Stimulated activated CD8-positive, alpha-beta memory T cell treated with anti-CD3 and anti-CD28 coated beads, Interleukin-15, amount 100 ng/mL, for 48 hours (primary cell): ENCODE measurements at places on chromosomes 5 and 9.

DNA sequence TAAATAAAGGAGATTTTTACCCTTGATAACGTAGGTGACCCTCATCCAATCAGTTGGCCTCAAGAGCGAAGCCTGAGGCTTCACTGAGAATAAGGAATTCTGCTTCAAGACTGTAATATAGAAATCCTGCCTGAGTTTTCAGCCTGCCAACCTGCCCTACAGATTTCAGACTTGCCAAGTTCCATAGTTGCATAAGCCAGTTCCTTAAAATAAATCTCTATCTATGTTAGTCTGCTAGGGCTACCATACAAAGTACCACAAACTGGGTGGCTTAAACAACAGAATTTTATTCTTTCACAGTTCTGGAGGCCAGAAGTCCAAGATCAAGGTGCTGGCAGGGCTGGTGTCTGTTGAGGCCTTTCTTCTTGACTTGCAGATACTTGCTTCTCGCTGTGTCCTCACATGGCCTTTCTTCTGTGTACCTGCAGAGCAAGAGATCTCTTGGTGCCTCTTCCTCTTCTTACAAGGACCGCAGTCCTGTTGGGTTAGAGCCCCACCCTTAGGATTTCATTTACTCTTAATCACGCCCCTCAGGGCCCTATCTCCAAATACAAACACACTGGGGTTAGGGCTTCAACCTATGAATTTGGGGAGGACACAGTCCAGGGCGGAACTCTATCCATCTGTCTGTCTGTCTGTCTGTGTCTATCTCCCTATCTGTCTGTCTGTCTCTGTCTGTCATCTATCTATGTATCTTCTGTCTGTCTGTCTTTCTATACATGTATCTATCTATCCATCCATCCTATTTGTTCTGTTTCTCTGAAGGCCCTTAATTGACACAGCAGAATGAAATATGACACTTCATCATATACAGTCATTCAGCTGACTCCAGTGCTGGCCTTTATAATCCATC lies 17.0 kb upstream of the CMBL start:
- no peak for DNase-seq

- DNase-seq, result no peak
These were observed 5.2 kb downstream of the NIPBL start for GRCh38 chr5:36881807-36882206.

- DNase-seq, result no peak
These were observed 828.1 kb upstream of the GRAMD2B start for GRCh38 chr5:125595095-125595494.

DNA sequence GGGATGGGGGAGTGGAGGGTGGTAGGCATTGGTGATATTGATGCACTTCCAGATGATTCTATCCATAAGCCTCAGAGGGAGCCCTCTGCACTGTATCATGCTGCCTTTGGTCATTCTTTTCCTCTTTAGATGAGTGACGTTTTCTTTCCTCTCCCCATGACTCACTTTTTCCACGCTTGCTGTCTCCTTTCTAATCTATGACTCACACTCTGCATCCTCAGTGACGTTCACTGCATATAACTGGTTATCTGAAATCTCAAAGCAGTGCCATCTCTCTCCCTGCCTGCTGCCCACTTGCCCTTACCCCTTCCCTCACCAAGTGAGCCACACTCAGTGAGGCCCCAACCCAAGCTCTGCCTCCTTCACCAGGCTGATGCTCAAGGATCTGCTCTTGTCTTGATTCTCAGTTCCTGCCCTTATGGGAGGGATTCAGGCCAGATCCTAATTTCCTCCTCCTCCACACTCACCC lies 31.6 kb downstream of the PTGS1 start:
- DNase-seq, result peak; percentile 28

DNA sequence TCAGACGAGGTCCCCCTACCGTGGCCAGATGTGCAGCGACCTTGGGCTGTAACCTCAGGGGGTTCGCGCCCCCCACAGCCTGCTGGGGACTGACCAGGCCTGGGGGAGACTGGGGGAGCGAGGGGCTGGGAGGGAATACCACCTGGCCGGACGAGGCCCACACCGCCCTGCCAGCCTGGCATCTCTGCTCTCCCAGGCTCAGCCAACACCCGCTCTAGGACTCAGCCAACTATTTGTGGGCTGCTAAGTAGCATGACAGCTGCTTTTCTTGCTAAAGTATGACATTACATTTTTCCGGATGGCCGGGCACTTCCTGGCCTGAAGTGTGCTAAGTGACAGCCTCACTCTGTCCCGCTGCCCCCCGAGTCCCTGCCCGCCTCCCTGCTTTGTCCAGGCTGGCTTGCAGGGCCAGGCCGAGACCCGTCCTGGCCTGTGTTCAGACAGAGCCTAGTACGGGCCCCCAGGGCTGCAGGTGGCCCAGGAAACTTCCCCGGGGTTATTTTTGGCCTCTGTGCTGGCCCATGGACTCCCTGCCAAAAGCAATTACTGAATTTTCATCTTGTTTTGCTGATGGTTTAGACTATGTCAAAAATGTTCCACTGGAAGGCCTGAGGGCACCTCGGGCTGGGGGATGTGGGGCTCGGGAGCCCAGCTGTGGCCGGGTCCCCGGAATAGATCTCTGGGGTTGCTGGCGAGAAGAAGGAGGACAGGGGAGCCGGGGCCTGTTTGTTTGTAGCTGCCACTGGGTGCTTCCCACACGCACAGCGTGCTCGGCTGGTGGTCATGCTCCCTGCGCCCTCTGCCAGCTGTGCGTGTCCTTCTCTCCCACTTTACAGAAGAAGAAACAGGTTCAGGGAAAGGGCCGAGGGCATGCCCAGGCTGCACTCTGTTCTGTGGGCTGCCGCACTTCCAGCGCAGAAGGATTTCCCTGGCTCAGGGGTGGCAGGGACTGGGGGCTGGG lies 13.4 kb upstream of the SLC2A6 start:
- DNase-seq, result no peak

DNA sequence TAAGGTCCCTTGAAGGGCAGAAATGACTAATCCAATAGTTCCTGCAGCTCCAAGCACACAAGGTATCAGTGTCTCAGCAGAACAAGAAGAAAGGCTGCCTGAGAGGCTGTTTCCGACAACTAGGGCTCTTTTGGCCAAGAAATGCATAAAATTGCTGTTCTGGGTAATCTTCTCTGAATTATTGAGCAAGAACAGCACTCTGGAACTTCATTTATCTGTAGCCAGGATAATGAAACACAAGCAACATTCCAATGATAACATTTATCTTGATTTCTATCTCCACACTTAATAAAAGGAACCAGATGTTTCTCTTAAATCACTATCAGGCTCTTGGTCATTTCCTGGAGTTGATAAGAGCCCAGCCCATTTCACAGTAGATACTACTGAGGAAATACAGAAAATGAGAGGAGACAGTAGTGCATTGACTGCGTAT lies 17.0 kb upstream of the AUH start:
- no peak for DNase-seq

GRCh38 chr5:136005476-136005875 lies 23.3 kb upstream of the TGFBI start:
- no peak for DNase-seq

- DNase-seq, result no peak
These were observed 127.9 kb downstream of the ADAMTS2 start for GRCh38 chr5:179217356-179217755.

- no peak for DNase-seq
These were observed 24.3 kb upstream of the FBP1 start for GRCh38 chr9:94663640-94664039.

DNA sequence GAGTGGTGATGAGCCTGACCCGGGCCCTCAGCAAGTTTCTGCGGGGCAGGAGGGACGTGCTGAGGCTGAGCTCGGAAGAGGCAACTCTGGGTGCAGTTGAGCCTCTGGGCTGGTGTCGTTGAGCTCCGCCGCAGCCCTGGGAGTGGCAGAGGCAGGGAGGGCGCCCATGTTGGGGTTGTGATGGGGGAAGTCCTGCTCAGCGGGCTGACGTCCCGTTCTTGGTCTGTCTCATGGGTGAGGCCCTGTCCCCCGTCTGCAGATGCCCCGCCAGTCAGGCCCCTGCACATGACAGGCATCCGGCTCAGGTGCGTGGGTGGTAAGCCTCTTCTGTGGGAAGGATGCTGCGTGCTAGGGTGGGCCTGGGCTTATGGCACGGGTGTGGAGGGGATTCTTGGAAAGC lies 64.3 kb downstream of the RXRA start:
- peak; percentile 84 for DNase-seq

DNA sequence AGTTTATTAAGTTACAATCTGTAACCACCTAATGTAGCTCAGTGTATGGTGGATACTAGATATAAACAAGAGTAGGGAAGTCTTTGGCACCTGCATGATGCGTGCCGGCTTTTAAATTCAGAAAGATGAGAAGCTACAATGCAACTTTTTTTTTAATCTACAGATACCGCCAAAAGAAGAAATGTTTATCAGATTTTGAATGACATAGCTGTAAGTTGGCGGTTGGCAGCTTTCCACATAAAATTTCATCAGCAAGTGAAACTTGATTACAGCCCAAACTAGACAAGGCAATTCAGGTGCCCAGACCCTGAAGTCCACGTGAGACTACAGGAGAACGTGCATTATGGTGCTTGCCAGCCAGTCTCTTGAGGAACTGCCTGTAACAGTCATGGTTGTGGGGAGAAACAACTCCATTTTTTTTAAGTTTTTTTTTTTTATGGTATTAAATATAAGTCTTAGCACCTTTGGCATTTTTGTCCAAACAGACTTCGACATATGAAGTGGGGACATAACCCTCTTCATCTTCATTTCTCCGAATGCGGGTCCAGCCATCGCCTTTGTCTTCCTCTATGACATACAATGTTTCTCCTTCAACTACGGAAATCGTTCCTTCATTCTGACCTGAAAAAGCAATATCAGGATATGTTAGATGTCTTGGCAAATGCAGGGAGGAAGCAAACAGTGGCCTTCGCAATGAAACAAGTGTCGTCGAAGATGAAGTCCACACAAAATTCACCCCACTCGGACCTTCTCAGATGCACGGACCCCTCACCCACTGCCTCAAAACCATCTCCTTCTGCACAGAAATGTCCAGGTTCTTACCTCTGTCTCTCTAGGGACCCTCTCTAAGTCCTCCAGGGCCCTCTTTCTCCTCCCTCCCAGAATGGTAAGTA lies 60.4 kb downstream of the USP20 start:
- DNase-seq, result no peak

DNA sequence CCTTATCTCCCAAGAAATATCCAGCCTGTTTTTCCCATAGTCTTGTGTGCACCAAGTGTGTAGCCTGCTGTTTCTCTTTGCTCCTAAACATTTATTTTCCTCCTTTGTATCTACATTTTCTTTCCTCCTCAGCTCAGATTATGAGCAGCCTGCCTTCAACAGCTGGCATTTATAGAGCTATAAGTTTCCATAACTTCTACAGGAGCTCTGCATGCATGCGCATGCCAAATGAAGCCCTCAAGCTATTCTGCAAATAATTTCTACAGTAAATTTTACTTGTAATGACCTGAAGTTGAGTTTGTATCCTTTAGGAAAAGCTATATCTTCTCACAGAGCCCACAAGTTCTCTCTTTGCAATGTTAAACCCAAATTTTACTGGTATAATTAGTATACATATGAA lies 699.5 kb downstream of the CETN3 start:
- no peak for DNase-seq

GRCh38 chr9:95084254-95084934 lies 233.1 kb downstream of the FANCC start:
- DNase-seq, result no peak

- no peak for DNase-seq
These were observed 35.4 kb upstream of the IL17B start for GRCh38 chr5:149414405-149415065.

- DNase-seq, result no peak
These were observed 21.6 kb downstream of the RIC1 start for GRCh38 chr9:5650356-5651105.

DNA sequence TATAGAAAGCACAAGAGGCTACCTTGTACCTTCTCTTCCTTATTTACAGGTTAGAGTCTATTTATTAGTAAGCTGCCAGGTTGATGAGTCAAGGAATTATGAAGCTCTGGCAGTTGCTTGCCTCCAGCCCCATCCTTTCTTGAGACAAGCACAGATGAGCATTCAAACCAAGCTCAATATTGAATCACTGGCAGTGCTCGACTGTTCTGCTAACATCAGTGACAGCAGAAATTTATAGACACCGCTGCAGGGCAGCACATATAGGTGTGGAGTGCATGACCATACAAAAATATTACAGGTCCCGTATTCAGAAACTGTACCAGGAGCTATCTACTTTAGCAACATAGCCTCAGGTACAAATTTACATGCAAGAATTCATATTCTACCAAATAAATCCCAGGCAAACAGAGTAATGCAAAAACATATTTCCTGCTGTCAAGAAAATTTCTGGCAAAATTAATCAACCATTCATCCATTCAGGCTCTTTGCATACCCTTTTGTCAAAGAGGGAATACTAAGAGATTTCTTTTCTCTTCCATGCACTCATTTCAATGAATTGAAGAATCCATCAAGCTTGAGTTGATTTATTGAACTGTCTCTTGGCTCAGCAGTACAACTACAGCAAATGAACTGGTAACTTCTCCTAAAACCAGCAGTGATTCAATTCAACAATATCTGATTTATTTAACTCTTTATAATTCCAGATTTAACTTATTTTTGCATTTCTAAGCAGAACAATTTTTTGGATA lies 26.9 kb upstream of the PCA3 start:
- DNase-seq, result no peak

DNA sequence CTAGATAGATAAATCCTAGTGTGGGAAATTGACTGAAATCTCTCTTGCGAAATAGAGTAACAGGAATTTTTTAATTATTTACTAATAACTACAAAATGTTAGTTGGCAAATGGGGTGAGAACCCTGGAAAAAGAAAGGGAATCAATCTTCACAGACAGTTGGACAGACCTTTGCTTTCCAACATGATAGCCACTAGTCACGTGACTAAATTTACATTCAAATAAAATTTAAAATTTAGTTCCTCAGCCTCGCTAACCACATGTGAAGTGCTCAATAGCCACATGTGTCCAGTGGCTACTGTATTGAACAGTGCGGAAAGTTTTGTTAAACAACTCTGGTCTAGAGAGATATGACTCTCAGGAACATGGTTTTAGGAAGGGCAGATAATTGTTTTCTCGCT lies 289.9 kb upstream of the RASA1 start:
- DNase-seq, result no peak

- no peak for DNase-seq
These were observed 11.8 kb downstream of the HDHD3 start for GRCh38 chr9:113364951-113365350.

GRCh38 chr9:130243015-130243881 lies 22.3 kb upstream of the HMCN2 start:
- DNase-seq, result peak; percentile 64

DNA sequence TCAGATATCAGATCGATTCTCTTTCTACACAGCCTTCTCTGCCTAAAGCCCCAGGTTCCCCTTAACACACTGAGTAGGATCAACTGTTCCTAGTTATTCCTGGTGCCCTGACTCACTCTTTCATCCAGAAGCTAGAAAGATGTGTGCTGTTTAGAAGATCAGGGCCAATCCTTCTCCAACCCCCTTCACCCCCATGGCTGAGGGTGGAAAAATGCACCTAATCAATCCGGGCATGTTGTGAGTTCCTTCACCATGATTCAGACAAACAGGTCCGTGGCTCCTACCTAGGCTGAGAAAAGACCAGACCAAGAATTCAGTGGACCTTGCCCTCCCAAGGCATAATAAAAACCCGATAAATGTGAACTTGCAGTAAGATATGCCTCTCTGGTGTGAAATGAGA lies 85.4 kb upstream of the EQTN start:
- no peak for DNase-seq
